ENCODE measurements at places on chromosomes 6 and 20. TPM values are rescaled to one million over a fixed set of nuclear protein-coding genes. Genes with fewer than 3 reads are reported as not detected.

DNA sequence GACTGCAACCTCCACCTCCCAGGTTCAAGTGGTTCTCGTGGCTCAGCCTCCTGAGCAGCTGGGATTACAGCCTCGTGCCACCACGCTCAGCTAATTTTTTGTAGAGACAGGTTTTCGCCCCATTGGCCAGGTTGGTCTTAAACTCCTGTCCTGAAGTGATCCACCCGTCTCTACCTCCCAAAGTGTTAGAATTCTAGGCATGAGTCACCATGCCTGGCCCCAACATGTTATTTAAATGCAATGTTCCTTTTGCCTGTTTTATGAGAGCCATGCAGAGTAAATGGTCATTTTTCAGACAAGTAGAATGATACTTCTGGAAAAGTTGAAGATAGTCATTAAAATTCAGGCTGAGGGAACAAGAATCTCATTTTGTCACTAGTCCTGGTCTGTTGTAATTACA, 43.8 kb upstream of the RPS6KA2 start:
- no peak for DNase-seq

DNA sequence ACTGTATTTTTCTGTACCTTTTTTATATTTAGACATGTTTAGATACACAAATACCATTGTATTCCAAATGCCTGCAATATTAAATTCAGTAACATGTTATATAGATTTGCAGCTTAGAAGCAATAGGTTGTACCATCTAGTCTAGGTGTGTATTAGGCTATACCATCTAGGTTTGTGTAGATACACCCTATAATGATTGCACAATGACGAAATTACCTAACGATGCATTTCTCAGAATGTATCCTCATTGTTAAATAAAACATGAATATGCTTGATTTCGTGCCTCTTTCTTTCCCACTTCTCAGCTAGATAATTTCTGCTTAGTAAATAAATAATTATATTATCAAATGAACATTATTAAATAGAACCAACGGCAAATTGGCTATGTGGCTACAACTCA, 653.0 kb downstream of the EPM2A start:
- DNase-seq = no peak

DNA sequence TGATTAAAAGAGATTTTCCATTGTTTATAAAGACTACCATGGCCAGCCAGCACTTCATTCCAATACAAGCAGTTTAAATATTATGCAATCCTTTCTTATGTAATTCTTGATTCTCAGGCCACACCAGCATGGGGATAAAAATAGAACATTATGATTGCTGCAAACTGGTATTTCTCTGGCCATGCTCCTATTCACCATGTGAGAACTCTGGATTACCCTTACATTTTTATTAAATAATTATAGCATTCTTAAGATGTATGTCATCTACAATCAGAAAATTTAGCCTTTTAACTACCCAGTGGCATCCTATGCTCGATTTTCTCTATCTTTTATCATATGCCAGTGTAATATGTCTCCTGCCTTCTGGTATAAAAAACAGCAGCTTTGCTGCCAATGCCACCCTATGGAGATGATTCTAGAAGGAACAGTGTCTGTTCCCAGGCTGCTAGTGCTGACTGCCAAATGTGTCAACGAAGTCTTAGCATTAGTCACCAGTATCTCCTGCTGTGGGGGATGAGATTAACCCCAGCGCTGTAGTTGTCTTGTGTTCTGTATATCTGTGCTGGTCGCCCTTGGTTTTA, 501.4 kb downstream of the BCKDHB start:
- no peak for DNase-seq

GRCh38 chr20:50885781-50886180, 45.5 kb downstream of the ADNP start:
- no peak for DNase-seq

DNA sequence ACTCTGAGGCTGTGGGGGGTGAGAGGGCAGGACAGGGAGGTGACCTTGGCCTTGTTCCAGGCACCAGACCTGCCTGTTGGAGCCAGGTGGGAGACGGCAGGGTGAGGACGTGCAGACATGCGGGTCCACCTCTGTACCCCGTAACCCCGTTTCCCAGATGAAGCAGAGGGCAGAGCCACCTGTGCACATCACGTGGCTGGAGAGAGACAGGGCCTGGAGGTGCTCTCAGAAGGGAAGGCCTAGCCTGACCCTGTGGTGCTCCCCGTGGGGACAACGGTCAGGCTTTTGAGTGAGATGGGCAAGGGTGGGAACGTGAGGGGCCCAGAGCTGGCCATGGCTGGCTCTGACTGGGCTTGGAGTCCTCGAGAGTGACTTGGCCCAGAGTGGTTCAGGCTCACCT, 6.6 kb downstream of the NTSR1 start:
- no peak for DNase-seq

DNA sequence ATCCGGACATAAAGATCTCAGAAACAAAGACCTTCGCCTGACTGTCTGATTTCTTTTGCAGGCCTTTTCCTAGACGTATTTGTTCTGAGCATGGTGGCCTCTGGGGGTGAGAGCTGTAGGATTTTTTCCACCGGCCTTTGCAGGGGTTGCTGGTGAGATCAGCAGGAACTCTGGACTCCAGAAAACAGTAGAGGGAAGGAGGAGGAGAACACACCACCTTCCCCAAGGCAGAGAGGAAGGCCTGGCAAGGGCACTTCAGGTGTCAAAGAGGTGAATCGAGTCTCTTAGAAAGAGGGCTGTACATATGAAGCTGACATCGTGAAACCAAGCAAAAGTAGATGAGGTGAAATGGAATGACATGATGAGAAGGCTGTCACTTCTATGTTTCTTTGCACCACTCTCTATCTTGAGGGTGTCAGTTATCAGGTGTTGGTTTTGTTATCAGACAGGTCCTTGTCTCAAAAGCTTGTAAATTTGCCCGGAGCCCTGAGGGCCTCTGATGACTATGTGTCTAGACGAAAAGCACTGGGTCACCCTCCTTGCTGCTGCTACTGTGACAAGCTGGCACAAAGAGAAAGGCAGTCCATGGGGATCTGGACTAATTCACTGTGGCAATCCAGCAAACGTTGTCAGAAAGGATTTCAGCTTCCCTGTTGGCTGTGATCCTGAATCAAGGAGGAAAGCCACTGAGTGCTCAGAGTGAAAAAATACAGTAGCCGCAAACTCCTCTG, 91.3 kb upstream of the MAP3K7 start:
- no peak for DNase-seq

GRCh38 chr6:111978532-111979149, 75.3 kb upstream of the CCN6 start:
- DNase-seq = no peak

- DNase-seq = no peak
Measured at GRCh38 chr20:50588034-50588736, 78.0 kb downstream of the PTPN1 start.

The DTNBP1 gene
- 18.3 TPM for polyA plus RNA-seq

DNA sequence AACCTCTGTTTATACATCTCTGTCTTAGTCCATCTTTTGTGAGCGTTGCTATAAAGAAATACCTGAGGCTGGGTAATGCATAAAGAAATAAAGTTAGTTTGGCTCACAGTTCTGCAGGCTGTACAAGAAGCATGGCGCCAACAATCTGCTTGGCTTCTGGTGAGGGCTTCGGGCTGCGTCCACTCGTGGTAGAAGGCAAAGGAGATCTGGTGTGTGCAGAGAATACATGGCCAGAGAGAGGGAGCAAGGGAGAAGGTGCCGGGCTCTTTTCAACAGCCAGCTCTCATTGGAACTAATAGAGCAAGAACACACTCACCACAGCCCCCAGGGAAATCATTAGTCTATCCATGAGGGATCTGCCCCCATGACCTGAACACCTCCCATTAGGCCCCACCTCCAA, 100.3 kb upstream of the SRSF6 start:
- DNase-seq = no peak

DNA sequence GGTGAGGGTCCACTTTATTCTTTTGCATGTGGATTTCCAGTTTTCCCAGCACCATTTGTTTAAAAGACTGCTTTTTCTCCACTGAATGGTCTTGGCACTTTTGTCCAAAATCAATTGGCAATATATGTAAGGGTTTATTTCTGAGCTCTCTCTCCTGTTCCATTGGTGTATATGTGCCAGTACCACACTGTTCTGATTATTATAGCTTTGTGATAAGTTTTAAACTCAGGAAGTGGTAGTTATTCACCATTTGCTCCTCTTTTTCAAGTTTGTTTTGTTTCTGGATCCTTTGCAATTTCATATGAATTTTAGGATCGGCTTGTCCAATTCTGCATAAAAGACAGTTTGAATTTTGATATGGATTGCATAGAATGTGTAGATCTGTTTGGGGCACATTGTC, 4.4 kb downstream of the ZGPAT start:
- DNase-seq = no peak

The SOX18 gene
- 10.8 TPM for polyA plus RNA-seq

The TBXT gene
- polyA plus RNA-seq = not detected

DNA sequence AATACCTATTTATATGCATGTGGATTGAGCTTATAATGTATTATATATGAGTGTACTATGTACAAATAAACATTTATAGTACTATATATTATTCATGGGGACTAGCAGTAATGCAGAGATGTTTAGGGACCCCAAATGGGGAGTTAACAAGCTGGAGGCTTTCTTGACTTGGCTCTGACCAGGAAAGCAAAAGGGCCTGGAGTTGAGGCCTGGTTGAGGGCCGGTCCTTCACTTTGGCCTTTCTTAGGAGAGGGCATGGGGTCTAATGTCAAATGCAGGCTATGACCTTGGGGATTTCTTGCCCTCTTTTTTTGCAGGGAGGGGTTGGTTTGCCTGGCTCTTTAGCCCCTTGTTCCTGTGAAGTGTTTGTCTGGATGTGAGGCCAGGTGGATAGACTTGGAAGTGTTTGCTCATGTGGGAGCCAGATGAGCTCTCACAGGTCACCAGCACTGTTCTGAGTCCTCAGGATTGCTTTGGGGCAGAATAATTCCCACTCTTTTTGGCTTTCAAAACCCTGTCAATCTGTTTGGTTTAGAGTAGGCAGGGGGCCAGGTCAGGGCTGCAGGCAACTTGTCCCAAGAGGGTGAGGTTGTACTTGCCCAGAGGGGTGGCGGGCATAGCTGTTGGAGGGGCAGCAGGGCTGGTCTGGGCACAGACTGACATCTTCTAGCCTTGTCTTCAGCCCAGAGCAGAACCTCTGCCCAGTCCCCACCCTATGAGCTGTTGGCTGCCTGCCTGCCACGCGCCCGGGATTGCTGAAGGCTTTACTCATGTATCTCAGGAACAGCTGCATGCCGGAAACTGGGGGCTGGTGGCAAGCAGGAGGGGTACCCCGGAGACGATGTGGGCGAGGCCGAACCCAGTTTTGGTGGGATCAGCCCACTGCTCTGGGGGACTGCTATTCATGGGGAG, 14.6 kb downstream of the TJAP1 start:
- no peak for DNase-seq

GRCh38 chr6:27130668-27131428, 116.7 kb upstream of the PRSS16 start:
- DNase-seq = no peak

The TRIM10 gene
- 0.48 TPM for polyA plus RNA-seq

The ADGRF5 gene
- polyA plus RNA-seq = 21.1 TPM

DNA sequence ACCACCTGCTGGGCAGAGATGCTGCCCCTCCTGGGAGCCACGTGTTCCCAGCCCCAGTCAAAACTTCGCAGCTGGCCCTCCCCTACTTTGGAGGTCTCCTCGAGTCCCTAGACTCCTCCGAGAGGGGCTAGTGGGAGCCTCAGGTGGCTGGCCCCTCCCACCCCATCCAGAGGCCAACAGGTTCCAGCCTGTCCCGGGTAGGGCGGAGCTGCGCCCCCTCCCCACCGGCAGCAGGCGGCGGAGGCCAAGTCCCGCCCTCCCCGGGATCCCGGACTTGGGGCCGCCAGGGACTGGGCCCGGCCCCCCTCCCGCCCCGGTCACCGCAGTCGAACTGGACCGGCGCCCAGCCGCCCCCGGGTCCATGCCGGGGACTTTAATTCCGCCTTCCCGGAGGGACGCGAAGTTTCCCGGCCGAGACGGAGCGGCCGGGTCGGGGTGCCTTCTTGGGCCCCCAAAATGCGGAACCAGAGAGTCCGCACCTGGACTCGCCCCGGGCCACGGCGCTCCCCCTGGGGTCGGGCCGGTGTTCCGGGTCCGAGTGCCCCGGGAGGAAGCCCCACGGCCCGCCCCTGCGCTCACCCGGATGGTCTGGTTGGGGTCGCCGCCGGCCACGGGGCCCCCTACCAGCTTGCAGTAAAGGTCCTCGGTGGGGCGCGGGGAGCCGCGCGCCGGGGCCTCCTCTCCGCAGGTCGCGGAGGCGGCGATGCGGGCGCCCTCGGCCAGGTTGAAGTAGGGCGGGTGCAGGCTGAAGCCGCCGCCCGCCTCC, 559 bp downstream of the LAMA5 start:
- no peak for DNase-seq

The BPIFA1 gene
- not detected for polyA plus RNA-seq

The RAD21L1 gene
- polyA plus RNA-seq = not detected

GRCh38 chr6:147310521-147310920, 106.3 kb downstream of the STXBP5 start:
- no peak for DNase-seq

The PRSS35 gene
- 18.8 TPM for polyA plus RNA-seq

The PNLDC1 gene
- polyA plus RNA-seq = 0.23 TPM

- no peak for DNase-seq
Measured at GRCh38 chr6:33411632-33412005, 805 bp downstream of the PHF1 start.

GRCh38 chr6:25959890-25960536, 2.6 kb upstream of the TRIM38 start:
- no peak for DNase-seq

The IPCEF1 gene
- 1.2 TPM for polyA plus RNA-seq

The ZKSCAN3 gene
- polyA plus RNA-seq = 6.3 TPM

DNA sequence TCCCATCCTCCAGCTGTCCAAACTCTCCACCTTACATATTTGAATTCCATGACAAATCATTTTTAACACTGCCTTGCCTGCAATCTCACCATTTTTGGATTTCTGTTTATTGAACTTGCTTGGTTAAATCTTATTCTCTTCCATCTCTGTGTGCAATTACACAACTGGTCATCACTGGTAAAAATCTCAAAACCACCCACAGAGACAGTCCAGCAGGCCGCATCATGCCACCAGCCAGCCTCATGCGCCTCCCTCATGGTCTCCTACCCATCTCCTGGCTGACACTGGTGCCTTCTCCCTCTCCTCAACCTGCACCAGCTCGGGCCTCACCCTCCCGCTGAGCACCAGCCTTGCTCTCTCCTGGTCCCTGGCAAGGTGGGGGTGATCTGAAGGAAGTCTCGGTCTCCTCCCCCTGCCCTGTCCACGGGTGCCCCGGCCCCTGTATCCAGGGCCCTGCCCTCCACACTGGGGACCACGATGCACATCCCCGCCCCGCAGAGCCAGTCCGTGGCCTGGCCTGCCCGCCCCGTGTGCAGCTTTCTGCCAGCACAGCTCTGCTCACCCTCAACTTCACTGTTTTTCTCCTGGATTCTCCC, 92.0 kb downstream of the THBS2 start:
- no peak for DNase-seq

All from forelimb muscle (tissue), 1 donor.